Stimulated activated CD4-positive, alpha-beta T cell treated with anti-CD3 and anti-CD28 coated beads, Interleukin-1b, Interleukin-23, amount 100 ng/mL, for 1 hour (primary cell): ENCODE measurements at places on chromosomes 1 and 21.

- no peak for DNase-seq
These were observed 56.7 kb downstream of the SLC37A1 start for GRCh38 chr21:42570362-42570761.

DNA sequence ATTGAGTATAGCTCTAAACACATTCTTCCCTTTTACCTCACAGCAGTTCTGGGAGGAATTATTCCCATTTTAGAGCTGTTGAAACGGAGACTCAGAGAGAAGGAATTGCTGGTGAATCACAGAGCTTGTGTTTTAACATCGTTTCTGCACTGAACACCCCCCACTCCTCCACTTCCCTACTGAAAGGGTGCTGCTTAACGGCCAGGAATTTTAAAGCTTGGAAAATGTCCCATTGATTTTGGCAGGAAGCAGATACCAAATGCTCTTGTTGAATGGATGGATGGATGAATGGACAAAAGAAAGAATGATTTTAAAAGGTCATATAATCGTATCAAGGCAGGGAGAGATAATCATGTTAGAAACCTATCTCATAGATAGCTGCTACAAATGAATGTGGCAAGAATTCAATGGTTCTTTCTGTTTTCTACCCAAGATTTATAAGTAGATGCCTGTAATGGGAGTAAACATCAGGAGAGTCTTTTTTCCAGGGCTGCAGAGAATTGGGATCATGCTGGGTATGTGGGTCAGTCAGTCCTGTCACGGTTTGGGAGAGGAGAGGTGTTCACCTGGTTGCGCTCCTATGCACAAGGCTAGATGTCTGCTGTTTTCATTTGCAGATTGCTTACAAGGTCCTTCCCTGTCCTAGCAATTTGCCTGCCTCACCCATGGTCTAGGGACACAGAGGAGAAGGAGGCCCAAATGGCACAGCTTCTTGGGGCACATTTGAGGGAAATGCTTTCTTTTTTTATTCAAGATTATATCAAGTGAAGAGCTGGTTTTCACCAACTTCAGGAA lies 19.0 kb downstream of the FAM163A start:
- no peak for DNase-seq

GRCh38 chr1:27931759-27932158 lies 3.0 kb upstream of the SMPDL3B start:
- no peak for DNase-seq

GRCh38 chr21:15749082-15749860 lies 19.5 kb downstream of the USP25 start:
- no peak for DNase-seq

DNA sequence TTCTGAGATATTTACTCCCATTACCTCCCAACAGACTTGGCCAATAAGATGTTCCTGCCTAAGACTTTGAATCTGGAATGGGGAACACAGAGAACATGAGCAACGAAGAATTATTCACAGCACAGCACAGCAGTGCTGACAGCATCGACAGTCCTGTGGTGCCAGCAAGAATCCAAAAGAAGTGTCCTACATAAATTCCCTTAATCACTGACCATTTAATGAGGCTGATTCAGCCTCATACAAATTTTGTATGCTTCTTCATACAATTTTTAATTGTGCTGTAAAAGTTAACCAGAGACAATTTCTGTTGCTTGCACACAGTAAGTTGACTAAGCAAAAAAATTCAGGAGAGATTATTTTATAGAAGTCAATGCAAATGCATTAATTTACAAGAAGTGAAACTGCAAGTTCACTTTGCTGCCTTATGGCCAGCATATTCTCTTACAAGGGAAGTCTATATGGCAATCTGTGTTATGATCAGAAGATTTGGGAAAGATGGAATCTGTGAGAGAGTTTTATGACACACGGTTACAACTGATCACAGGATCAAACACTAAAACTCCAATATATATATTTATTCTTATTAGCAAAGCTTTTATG lies 855.9 kb downstream of the LTN1 start:
- no peak for DNase-seq

DNA sequence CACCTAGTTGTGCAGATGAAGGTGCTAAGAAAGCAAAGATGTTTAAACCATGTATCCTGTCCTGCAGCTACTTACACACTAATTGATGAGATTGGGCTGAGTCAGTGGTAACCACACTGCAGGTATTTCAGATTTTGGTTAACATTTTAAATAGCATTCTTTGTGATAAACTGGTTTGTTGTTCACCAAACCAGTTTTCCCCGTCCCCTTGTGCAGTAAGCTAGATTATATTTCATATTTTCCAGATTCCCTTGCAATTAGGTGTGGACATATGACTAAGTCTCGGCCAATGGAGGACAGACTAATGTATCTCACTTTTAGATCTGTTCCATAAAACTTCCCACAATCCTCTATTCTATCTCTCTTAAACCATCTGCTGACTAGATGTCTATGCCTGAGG lies 320.4 kb downstream of the RWDD3 start:
- no peak for DNase-seq

DNA sequence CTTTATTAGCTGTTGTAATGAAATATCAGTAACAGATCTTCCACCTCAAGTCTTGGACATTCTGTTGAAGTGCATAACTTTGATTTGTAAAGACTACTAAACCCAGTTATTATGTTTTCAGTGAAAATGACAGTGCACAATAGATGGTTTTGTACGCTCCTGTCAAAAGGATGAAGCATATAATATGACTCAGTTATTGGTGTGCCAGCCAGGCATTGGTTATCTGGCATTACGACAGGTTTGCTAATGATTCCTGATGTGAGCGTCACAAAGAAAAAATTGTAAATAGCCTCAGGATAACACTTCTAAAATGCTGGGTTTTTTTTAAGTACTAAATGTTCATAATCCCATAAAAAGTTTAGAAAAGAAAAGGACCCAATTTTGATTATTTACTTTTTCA lies 147.9 kb downstream of the MAGI3 start:
- DNase-seq, result no peak

- DNase-seq, result no peak
These were observed 55.5 kb upstream of the DYNLT5 start for GRCh38 chr1:66696771-66697170.

GRCh38 chr1:195019385-195019784 lies 1588.9 kb downstream of the KCNT2 start:
- DNase-seq, result no peak

DNA sequence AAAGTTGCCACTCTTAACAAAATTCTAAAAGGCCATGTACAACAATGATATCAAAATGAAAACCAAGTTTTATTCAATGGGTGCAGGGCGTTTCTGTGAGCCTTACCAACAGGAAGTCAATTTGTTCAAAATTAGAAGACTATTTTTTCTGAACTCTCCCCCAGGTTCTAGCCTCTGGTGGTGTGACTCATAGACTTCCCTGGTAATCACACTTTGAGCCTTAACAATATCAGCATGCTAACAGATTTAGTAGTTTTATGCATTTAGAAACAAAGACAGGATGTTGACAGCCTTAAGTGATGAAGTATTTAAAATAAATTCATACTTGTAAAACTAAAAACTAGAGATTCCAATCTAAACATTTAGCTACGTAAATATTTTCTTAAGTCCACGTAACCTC lies 88.4 kb downstream of the LRRC8C start:
- DNase-seq, result no peak

GRCh38 chr1:156050376-156050775 lies 3.2 kb downstream of the UBQLN4 start:
- no peak for DNase-seq

GRCh38 chr1:246471688-246472087 lies 35.4 kb downstream of the SMYD3 start:
- no peak for DNase-seq

- no peak for DNase-seq
These were observed 25.3 kb upstream of the POFUT2 start for GRCh38 chr21:45313015-45313414.

GRCh38 chr21:23127973-23128372 lies 2129.8 kb downstream of the NCAM2 start:
- DNase-seq, result no peak

GRCh38 chr1:33863779-33864178 lies at the start of gene HMGB4:
HMGB4 (plus strand) TSS chr1:33864079; CDS start chr1:33864192, 113 bp downstream.
- no peak for DNase-seq

DNA sequence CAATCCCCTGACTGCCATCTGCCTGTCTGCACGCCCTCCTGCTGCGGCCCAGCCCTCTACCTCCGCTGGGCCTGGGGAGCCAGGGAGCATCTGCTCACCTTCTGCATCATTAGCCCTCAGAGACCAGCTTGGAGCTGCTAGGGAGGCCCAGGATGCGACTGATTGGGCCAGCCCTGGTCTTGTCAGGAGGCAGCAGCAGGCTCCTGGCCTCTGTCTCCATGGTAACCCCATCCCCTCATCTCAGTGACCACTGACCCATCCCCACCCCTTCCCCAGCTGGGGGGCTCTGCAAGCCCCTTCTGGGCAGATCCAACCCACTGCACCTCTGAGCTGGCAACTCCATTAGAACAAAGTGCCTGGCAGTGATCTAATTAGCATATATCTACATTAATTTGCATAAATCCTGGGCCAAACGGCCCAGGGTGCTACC lies 37.7 kb downstream of the NKAIN1 start:
- DNase-seq, result no peak

- DNase-seq, result no peak
These were observed 70.3 kb downstream of the OLFML2B start for GRCh38 chr1:161953256-161953920.

DNA sequence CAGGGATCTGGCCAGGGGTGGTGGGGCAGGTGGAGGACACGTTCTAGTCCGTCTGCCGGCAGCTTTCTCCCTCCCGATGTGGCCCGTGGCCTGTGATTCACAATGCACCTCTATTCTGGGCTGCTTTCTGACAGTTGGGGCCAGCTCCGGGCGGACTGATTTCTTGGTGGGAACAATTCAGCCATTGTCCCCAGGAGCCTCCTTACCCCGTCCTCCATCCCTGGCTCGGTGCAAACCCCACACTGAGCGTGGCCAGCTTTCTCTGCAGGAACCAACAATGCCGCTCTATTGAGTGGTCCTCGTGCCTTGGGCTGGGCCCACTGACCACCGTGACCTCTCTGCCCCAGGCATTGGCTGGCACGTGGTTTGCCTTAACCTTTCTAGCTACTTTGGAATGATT lies 29.7 kb downstream of the PADI2 start:
- no peak for DNase-seq

DNA sequence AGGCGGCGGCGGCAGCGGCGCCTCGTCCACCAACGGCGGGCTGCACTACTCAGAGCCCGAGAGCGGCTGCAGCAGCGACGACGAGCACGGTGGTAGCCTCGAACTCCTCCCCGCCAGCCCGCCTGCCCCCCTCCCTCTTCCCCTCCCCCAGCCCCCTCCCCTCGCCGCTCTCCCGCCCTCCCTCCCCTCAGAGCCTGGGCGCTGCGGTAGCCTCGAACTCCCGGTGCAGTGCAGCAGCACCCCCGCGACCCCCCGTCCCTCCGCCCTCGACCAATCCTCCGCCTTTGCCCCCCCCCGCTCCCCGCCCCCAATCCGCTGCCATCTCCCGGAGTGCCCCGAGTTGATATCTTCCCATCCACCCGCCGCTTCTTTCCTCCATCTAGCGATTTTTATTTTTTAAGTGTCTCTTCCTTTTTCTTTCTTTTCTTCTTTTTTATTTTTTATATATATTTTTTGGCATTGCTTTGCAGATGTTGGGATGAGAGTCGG lies 516 bp downstream of the RCOR3 start:
- DNase-seq, result no peak

- DNase-seq, result no peak
These were observed 979 bp downstream of the RASSF5 start for GRCh38 chr1:206508130-206508889.

DNA sequence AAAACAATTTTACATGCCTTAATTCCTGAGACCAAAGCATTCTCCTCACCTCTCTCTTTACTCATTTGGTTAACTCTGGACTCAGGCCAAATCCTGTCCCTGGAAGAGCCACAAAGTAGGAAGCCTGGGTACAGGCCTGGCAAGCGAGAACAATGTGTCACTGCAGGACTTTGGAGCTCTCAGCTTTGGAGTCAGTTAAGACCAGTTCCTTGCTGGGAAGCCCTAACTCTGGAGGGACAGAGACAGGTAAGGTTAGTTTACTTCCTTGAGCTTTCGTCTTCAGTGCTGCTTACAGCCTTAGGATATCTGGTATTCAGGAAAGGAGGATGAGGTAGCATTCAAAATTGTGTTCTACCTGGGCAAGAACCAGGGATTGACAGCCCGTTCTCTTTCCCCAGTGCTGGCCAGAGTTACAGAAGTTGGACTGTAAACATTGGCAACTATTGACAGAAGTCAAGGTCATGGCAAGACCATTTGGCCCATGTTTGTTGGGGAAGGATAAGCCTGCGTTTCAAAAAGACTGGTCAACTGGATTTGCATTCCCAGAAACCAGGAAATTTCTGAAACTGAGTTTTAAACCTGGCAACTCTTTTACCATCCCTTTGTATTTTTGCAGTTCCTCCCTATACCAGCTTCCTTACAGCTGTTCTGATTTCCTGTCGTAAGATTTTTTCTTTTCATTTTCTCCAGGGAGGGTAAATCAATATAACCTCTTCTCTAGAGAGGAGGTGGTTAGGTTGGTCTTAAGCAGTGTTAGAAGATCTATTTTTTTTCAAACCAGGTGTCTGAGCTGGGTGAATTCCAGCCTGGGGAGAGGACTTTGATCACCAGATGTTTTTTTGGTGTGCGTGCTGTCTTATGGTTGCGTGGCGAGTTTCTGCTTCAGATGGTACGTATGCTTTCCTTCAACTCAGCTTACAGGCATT lies at the start of gene C4BPB:
Gene C4BPB (plus strand): TSS at position 160 of the 926 bp plus-strand sequence. CDS start 672 bp downstream, at position 832.
- no peak for DNase-seq
